ENCODE measurements at places on chromosomes 1 and 21. TPM values are rescaled to one million over a fixed set of nuclear protein-coding genes. Genes with fewer than 3 reads are reported as not detected.

The CHD1L gene
- 19.5 TPM for total RNA-seq

The TMPRSS15 gene
- not detected for total RNA-seq

The MFAP2 gene
- total RNA-seq, result 4.0 TPM

GRCh38 chr21:15250384-15250783, 185.6 kb upstream of the NRIP1 start:
- no peak for DNase-seq

- DNase-seq, result no peak
Observed at GRCh38 chr1:61088163-61088974, 6.0 kb downstream of the NFIA start.

The EPHA10 gene
- not detected for total RNA-seq

GRCh38 chr1:23774174-23774880, 3.9 kb upstream of the PITHD1 start:
- no peak for DNase-seq

The PDZK1 gene
- 0.36 TPM for total RNA-seq

DNA sequence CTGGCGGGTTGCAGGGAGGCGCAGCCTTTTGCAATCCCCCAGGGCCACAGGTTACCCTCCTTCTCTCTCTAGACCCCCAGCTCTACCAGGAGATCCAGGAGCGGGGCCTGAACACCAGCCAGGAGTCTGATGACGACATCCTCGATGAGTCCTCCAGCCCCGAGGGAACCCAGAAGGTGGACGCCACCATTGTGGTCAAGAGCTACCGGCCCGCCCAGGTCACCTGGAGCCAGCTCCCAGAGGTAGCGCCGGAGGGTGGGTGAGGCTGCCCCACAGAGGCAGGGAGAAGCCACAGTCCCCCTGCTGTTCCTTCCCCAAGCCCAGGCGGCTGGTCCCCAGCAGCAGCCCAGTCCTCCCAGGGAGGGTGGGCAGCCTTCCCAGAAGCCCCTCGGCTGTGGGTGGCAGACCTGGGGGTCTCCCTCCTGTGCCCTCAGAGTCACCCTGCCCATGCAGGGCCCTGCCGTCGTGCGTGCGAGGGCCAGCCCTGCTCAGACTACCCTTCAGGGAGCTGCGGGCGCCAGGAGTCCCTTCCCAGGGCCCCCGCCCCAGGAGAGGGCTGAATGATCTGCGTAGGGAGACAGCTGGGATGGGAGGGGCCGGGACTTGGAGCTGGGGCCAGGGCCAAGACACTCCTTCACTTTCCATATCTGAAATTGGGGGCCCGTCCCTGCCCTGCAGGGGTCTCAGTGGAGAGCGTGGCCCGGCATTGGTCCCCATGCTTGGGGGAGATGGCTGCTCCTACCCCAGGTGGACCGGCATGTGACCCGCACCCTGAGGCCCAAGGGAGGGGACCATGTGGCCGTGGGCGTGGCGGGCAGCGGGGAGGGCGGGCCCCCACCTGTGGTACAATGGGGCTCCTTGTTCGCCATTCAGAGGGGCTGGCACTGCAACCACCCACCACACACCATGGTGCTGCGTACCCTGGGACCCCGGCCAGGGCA, 12.9 kb downstream of the ARHGEF16 start:
- no peak for DNase-seq

GRCh38 chr1:116167625-116168276, 56.6 kb downstream of the MAB21L3 start:
- DNase-seq, result no peak

DNA sequence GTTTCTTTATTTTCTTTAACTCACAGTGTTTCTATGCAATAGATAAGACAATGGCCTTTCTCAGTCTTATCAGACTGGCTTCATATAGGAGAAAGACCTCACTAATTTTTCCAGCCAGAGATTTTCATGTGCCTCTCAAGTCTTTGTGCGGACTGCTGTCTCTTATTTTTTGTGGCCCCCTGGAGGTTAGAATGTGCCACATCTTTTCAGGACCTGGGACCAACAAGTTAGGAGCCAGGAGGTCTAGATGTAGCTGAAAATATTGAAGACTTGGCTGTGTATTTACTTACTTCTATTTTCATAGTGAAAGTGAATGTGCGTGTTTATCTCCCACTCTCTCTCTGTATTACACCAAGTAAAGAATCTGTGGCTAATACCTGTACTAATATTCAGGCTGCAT, 42.1 kb upstream of the CFHR3 start:
- no peak for DNase-seq

The MIXL1 gene
- not detected for total RNA-seq

GRCh38 chr1:99315305-99315704, 51.0 kb downstream of the PLPPR4 start:
- DNase-seq, result no peak

DNA sequence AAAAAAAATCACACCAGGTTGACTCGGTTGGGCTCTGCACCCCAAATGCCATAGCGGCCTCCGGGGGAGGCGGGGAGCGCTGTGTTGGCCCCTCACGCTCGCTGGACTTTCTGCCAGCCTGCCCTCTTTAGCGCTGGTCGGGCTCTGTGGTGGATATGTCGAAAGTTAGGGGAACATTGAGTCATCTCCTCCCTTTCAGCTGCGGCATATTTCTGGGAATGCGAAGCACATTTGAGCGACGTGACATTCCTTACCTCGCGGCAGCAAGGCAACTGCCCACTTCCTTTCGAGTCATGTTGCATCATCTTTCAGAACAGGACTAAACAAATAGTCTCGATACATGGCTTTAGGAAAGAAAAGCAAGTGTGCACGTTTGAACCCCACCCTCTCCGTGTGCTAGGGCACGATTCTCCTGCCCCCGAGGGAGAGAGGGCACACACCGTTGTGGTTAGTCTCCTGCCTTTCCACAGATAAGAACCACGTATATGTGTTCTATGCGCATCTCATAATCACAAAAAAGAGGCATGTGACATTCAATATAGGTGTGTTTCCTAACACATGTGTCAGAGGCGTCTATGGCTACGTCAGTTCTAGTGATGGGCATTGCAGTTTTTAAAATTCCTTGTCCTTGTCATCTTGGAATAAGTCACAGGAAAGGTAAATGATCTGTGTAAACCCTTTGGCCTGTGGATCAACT, 105.9 kb upstream of the SLC45A1 start:
- peak; percentile 66 for DNase-seq

The KIF21B gene
- total RNA-seq, result 0.81 TPM

- DNase-seq, result no peak
Observed at GRCh38 chr1:53139951-53140361, 2.5 kb downstream of the SLC1A7 start.

GRCh38 chr1:28510273-28510969, 4.6 kb downstream of the RCC1 start:
- no peak for DNase-seq

The TMEM269 gene
- total RNA-seq, result 0.89 TPM

The FHAD1 gene
- 0.24 TPM for total RNA-seq

DNA sequence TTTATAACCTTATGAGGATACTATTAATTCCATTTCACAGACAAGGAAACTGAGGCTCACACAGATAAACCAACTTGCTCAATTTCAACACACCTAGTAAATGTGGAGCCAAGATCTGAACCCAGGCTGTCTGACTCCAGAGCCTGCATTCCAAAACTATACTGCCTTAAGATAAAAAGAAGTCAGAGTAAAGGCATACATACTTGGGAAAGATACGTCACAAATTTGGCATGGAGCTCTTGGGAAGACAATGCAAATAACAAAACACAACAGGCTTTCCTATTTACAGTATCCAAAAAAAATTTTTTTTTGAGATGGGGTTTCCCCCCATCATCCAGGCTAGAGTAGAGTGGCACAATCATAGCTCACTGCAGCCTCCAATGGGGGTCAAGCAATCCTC, 5.9 kb downstream of the AKT3 start:
- DNase-seq, result no peak

- DNase-seq, result no peak
Observed at GRCh38 chr1:74835051-74835450, 102.1 kb downstream of the TYW3 start.

- no peak for DNase-seq
Observed at GRCh38 chr1:119617751-119618691, 30.0 kb downstream of the ZNF697 start.

The ALG14 gene
- 2.4 TPM for total RNA-seq

GRCh38 chr1:174519844-174520243, 72.1 kb downstream of the GPR52 start:
- no peak for DNase-seq

The TSPAN2 gene
- total RNA-seq, result 1.2 TPM

- DNase-seq, result no peak
Observed at GRCh38 chr21:38220270-38220737, 36.5 kb upstream of the KCNJ15 start.

DNA sequence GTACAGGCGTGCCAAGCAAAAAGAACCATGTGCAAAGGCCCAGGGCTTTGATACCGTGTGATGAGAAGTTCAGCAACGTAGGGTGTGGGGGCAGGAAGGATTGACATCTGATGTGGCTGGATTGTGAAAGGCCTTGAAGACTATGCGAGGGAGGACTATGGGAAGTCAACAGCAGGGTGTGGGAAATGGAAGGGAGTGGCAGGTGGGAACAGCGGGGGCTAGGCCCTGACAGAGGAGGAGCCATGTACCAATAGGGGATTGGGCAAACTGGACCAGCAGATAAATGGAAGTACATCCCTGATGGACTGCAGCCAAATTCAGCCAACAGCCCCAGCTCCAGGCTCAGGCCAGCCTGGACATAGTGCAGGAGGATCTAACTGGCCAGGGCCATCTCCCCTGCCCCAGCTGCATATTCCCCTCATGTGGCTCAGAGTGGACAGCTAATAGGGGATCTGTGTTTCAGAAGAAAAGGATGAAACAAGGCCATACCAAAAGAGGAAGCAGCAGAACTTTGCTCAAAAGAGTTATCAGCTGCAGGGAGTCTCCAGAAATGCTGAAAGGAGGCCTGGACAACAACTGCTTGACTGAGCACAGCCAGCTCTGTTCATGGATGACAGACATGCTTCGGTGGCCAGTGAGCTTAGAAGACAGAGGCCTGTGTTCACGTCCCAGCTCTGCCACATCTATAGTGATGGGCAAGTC, 140.2 kb upstream of the SGIP1 start:
- DNase-seq, result peak; percentile 39

- no peak for DNase-seq
Observed at GRCh38 chr21:17903029-17903806, 84.1 kb upstream of the C21orf91 start.

DNA sequence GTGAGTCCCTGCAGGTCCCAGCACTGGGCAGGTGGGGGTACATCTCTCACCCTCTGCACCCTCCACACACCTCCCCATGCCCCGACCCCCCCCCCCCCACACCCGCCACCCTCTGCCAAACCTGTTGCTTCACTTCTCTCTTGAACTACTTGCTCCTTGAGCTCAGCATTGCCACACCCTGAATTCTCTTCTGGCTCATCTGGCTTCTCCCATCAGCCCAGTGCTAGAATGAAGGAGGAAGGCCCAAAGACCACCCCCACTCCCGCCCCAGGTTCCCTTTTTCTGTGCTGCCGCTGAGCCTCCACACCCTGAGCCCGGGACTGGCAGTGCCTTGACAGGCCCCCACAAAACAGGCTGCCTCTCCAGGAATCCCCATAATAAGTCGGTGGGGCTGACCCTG, 6.4 kb upstream of the TNNI1 start:
- DNase-seq, result no peak

DNA sequence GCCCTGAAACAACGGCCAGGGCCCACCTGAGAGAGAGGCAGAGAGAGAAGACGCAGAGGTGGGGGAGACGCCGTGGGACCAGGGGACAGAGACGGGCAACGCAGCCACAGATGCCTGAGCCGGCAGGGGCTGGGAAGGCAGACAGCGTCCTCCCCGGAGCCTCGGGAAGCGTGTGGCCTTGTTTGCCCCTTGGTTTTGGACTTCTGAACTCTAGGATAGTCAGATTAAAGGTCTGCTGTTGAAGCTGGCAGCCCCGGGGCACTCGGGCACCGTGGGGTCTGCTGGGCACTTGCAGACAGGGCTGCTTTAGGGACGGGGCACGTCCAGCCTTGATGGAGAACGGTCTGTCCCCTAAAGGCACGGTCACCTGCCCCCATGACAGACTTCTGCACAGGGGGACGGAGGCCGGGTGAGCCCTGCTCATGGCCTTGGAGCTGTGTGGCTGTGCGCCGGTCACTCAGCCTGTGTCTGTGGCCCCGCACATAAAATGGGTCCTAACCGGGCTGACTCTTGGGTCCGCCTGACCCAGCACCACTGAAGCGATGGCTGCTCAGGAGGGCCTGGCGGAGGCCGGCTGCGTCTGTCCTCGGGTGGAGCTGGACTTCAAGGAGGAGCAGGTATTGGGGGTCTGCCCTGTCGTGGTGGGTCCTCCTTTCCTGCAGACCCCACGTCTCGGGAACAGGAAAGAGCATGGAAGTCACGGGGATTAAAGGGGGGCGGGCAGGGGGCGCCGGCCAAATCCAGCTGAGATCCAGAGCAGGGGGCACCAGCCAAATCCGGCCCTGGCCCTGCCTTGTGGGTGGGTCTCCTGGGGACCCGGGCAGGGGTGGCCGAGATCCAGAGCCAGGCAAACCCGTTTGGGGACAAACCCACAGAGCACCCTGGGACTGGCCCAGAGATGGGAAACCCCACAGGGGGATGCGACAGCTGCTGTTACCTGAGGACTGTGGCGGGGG, 9.6 kb upstream of the RNF223 start:
- peak; percentile 41 for DNase-seq

The MRPS6 gene
- total RNA-seq, result 92.9 TPM

DNA sequence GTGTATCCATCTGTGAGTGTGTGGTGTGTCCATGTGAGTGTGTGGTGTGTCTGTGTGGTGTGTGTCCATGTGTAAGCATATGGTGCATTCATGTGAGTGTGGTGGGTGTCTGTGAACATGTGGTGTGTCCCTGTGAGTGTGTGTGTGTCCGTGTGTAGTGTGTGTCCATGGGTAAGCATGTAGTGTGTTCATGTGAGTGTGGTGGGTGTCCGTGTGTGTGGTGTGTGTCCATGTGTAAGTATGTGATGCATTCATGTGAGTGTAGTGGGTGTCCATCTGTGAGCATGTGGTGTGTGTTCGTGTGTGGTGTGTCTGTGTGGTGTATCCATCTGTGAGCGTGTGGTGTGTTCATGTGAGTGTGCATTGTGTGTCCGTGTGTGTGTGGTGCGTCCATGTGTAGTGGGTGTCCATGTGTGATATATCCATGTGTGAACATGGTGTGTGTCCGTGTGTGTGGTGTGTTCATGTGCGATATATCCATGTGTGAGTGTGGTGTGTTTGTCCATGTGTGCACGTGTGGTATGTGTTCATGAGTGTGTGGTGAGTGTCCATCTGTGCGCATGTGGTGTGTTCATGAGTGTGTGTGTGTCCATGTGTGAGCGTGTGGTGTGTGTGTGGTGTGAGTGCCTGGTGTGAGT, 12.3 kb downstream of the SLC19A1 start:
- no peak for DNase-seq

GRCh38 chr1:207059881-207060280, 6.8 kb downstream of the PFKFB2 start:
- DNase-seq, result no peak

GRCh38 chr1:204274446-204274845, 60.7 kb upstream of the GOLT1A start:
- no peak for DNase-seq

- no peak for DNase-seq
Observed at GRCh38 chr1:227548448-227548847, 14.9 kb upstream of the ZNF678 start.

DNA sequence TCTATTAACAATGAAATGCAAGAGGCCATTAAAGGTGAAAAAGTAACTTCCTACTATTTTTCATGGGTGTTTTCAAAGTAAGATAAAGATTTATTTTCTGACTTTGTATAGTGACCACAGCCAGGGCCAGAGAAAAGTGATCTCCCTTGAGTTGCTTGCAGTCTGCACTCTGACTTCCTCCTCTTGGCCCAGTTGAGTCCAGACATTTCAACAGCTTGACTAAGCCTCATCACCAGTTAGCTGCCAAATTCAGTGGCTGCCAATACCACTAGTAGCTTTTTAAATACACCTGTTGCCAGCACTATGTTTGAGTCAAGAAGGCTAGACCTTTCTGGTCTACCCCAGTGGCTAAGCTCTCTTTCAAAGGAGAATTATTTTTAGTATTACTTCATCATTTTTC, 3.7 kb upstream of the NEK7 start:
- peak; percentile 46 for DNase-seq

The TP73 gene
- not detected for total RNA-seq
